Esophagus squamous epithelium (tissue), 5 donors: ENCODE measurements at places on chromosomes 7 and 10.

DNA sequence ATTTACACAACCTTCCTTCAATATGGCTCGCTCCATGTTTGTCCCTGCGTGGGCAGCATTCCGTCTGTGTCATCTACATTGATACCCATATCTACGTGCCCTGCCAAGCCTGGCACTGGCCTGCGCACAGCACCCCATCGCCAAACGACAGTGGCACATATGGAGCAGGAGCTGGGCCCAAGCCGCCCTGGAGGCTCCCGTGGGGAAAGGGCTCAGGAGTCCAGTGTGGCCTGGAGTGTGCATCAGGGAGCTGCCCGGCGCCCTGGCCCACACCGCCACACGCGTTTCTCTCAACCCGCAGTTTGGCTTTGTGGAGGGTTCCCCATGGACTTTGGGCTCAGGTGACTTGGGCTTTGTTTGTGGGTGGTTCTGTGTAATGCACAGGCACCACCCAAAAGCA is 273.2 kb downstream of the PTPRN2 start:
- no peak for DNase-seq

- DNase-seq, result no peak
Measured at GRCh38 chr10:14592026-14592425, 182.7 kb downstream of the FAM107B start.

DNA sequence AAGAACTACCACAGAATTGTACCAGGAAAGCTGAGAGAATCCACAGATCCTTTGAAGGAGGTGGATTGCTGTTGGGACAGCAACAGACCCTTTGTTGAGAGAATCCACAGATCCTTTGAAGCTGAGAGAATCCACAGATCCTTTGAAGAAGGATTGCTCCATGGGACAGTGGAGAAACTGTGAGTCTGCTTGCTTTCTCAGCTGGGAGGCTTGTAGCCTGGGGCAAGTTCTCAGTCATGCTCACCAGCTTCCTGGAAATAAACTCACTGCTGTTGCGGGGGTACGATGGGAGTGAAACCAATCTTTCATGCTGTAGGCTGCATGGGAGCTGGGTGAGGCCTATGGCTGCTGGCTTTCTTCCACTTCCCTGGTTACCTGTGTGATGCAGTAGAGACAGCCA is 106.3 kb downstream of the C7orf25 start:
- DNase-seq, result no peak

- no peak for DNase-seq
Measured at GRCh38 chr10:131162211-131162610, 149.3 kb downstream of the TCERG1L start.

DNA sequence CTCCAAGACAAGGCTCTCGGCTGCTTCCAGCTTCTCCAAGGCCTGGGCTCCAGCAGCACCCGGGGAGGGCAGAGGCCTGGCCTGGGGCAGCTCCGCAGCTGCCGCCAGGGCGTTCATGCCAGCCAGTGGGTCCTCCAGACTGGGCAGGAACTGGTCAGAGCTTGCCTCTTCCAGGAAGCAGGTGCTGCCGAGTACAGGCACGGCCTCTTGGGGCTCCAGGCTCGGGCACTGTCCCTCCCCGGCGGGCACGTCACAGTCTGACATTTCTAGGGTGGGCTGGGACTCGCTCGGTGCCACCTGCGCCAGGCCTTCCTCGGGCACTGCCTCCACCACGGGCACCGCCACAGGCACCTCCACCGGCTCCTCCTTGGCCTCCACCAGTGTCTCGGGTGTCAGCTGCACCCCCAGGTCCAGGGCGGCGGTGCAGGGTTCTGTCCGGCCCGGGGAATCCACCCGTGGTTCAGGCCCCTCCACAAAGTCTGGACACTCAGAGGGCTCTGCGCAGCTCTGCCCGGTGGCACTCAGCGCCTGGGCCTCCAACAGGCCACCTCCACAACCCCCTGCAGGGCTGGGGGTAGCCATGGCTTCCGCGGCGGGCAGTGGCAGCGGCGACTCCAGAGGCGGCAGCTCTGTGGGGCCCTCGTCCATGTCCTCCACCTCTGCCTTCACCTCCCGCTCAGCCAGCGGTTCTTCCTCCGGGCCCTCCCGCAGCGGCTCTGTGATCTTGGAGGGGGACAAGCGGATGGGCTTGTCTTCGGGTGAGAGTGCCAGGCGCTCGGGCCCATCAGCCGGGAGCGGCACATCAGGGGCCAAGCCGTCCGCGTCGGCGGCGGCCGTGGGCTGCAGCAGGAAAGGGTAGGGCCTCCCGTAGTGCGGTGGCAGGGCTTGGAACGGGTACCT is 52.9 kb downstream of the TNRC18 start:
- no peak for DNase-seq

GRCh38 chr10:6431186-6431585 is 148.9 kb downstream of the PRKCQ start:
- DNase-seq, result no peak

DNA sequence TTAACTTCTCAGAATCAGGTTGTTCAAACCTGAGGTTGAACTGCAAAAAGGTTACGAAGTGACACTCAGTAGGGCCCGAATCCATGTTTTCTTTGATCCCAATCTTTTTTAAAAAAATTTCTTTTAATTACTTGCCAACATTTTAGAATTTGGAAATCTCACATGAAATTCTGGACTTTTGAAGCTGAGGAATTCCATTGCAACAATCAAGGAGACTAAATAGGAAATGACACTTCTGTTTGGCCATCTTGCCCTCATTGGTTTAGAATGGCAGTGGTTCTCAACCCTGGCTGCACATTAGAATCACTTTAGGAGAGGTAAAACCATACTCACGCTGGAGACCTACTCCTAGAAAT is 471 bp upstream of the TOMM7 start:
- no peak for DNase-seq

DNA sequence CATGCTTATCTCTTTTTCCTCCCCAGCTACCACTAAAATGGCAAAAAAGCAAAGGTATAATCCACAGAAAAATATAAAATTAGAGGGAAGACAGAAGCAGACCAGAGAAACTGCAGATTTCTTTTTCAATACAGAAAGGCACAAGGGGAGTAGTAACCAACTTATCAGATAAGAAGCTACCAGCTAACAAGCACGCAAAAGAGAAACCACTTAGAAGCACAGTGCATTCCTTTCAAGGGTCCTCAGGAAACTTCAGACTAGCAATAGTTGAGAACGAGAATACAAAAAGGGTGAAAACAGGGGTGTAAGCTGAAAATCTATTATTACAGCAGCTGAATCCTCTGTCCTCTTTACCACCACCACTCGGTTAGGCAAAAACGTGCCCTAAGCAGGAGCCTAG is 9.9 kb upstream of the OR2A5 start:
- no peak for DNase-seq

DNA sequence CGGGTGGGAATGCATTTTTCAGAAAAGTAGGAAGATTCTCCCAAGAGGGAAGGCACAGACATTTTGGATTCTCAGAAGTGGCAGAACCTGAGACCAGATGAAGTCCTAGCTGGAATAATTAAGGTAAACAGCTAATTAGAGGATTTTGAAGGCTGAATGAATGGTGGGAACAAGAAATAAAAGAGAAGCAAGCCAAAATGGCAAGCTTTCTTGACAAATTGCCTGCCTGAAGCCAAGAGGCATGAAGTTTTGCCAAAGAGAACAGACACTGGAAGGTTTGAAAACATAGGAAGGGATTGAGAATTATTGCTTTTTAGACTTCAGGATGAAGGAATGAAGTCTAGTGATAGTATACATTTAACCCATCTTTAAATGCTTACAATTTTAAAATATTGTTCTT is 115.0 kb upstream of the SEM1 start:
- DNase-seq, result no peak

GRCh38 chr10:120437541-120437940 is 19.5 kb upstream of the PLPP4 start:
- DNase-seq, result no peak

DNA sequence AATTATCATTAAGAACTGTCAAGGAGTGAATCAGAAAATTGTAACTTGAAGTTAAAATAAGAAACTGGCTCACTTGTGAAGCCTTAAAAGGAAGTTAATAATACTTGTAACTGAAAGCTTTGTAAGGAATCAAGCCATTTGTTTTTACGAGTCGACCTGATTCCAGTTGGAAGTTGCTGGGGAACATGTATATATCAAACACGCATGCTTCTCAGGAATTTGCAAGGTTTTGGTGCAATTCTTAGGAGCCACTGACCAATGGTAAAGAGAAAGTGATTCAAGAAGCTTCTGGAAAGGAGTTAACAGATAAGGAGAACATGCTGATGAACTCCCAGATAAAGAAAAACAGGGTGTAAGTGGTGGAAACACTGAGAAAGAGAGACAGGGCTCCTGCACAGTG is 56.4 kb downstream of the ETV1 start:
- no peak for DNase-seq

DNA sequence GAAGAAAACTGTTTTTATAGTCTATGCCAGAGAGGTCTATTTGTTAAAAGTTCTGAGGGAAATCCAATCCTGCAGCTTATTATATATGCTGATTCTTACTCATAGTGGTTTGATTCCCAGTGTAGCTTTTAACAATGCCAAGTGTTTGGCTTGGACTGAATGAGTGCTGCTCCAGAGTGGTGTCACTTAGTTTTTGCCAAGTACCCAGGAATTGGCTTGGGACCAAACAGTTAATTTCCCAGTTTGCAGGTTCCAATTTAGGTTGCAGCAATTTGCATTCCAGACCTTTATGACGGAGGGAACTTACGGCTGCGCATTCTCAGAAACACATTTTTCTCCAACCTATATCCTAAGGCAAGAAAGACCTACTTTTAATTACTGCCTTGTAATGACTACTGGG is 32.4 kb downstream of the NSUN6 start:
- no peak for DNase-seq

- no peak for DNase-seq
Measured at GRCh38 chr10:17201794-17202116, 283 bp upstream of the TRDMT1 start.

DNA sequence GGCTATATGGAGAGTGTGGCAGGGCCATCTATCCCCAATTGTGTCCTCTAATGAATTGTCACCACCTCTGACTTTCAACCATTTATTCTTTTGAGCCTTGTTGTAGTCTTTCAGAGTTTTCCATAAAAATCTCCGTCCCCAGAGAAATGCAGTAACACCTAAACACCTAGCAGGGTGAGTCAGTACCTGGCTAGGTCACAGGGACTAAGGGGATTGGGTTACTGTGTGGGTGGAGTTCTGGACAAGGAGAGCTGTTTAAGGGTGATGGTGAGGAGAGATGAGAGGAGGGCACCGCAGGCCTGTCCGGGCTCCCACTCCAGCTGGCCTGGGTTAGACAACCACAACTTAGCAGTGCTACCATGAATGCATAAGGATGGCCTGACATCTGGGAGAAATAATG is 186.2 kb upstream of the LYZL1 start:
- DNase-seq, result no peak

DNA sequence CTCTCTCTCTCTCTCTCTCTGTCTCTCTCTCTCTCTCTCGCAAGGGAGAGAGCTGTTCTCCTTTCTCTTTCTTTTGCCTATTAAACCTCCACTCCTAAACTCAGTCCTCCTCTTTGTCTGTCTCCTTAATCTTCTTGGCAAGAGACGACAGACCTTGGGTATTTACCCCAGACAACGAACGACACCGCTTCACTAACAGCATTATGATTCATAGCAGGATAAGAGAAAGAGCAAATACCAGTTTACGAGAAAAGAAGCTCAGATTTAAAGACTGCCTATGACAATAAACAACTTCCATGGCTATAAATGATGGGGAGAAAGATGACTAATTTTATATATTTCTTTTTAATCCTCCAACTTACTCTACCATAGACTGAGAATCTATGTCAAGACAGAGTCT is 1396.5 kb upstream of the CELF2 start:
- DNase-seq, result no peak

DNA sequence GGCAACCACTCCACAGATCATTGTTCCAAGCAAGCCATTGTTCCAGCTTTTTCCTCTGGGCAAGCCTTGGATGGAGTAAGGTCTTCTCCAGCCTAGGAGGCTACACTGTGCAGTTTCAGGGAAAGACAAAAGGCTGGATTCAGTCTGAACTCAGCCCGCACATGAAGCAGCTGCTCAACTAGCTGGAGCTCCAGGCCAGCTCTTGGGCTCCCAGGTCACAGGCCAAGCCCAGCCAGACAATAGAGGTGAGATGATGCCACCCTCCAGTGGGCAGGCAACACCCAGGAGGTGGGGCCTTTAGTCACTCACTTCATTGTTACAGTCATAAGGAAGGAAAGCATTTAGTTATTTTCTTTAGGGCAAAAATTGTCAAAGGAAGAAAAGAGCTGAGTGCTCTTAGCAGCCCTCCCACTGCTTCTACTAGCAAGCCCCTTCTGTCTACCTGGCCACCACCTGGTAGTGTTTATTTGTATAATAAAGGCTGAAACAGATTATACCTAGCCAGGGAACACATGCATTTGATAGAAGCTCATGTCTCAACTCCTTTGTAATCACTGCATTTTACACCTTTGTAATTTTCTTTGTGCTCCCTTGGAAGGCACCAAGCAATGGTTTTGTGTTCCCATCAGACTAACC is 253.4 kb downstream of the WDR11 start:
- DNase-seq, result no peak
